ENCODE measurements at places on chromosomes 4 and X.

GRCh38 chr4:87489678-87490077, 39.5 kb downstream of the SPARCL1 start:
- DNase-seq = no peak

GRCh38 chr4:55663145-55663544, 27.0 kb upstream of the NMU start:
- no peak for DNase-seq

- no peak for DNase-seq
Observed at GRCh38 chrX:100376576-100376975, 33.5 kb downstream of the PCDH19 start.

DNA sequence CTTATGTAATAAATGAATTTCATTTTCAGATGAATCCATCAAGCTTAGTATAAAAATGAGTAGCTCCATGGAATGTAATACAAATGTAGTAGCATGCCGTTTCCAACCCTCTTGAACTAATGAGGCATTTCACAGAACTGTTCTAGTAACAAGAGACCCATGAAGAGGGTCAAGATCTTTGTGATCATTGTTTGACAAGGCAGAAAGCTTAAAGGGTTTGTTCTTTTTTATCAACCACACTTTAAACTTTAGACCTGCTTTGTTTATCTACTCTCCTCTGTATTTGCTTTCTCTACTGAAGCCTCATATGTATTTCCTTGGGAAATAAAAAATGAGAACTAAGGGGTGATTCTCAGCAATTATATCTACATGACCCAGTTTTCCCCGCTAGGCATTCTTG, 513.9 kb downstream of the ARAP2 start:
- no peak for DNase-seq

DNA sequence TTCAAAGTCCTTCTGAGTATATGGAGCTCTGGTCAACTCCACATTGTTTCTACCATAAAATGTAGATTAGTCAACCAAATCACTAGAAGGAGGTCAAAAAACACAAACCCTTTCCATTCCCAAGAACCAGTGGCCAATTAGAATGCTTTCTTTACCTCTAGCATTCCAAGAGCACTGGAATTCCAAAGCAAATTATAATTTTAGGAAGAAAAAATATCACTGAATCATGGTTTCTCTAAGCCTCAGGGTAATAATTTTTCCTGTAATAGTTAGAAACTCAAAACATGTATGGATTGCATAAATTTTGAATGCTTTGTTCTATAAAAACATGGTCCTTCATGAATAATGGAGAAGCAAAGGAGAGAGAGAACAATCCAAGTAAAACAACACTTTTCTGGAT, 39.5 kb downstream of the LEF1 start:
- no peak for DNase-seq

DNA sequence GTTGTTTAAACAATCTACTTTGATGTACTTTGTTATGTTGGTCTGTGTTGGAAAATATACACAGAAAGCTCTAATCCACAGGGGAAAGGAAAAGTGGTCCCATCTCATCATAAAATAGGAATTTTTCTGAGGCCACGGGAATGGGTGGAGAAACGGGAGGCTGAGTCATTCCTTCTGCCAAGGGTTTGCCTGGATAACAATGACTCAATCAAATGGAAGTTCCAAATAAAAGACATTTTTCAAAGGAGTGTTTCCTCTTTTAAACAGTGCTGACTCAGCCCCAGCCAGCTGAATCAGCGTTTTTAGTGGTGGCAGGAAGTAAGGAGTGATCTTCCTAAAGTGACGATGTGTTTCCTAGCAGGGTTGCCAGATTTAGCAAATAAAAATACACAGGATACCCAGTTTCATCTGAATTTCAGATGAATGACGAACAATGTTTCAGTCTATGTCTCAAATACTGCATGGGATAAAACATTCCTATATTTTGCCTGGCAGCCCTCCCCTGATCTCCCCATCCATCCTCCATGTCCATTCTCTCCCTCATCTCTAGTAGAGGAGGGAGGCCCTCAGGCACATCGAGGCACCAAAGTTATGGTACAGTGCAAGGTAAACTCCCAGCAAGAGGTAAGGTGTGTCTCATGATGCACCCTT, 345.4 kb upstream of the GATB start:
- DNase-seq = peak; percentile 29

DNA sequence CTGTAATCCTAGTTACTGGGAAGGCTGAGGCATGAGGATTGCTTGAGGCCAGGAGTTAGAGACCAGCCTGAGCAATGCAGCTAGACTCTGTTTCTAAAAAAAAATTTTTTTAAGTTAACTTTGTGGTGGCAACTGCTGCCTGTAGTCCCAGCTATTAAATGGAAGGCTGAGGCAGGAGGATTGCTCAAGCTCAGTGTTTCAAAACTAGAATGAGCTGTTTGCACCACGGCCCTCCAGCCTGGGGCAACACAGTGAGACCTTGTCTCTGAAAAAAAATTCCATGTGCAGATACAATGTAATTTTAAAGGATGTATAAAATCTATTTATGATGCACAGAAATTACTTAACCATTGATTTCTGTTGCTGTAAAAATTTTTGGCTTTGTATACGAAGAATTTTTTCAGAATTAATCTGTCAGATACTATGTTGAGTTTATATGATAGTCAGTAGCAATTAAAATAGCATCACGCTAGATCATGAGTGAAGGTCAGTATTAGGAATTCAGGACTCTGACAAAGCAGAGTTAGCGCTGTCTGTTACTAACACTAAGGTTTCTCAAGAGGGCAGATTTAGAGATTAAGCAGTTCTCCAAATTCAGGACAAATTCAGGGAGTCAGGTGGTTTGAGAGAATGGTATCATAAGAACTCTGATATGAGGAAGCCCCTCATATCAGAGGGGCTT, 8.3 kb upstream of the AGA start:
- no peak for DNase-seq

GRCh38 chr4:152101556-152102435, 341.0 kb upstream of the GATB start:
- DNase-seq = peak; percentile 69

- no peak for DNase-seq
Observed at GRCh38 chr4:70842761-70843435, 3.2 kb upstream of the GRSF1 start.

- no peak for DNase-seq
Observed at GRCh38 chr4:106336618-106337017, 20.3 kb downstream of the AIMP1 start.

DNA sequence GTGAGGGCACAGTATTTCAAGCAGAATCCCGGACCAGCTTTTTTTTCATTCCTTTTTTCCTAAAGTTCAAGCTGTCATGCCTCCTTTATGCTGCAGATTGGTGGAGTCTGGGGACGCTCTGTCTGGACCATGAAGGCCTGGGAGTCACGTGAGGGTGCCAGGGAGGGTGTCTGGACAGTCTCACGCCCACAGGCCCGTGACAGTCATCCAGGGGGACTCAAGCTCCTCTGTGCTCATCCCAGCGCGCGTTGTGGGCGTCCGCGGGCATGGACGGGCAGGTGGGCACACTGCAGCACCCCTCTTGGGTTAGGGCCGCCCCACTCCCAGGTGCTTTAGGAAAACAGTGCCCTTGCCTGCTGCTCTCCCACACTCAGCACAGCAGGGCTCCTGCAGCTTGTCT, 4.8 kb downstream of the CPZ start:
- DNase-seq = no peak

DNA sequence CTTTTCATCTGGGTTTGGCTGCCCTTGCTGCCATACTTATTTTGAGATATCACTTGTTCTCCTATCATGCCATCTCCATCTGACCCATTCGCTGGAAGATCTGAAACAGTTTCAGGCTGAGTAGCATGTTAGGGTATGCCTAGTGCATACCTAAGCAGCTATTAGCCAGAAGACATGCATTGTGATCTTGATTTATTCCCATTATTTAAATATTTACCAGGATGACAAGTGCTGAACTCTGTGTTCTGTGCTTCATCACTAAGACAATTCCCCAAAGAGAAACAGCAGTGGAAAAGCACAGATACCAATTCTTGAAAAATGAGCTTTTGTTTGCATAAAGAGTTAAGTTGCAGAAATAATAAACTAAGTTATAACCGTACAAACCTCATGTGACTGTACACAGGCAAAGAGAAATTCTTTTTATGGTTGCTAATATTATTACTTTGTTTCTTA, 271.0 kb upstream of the ARSJ start:
- DNase-seq = no peak

GRCh38 chr4:111871802-111872201, 273.5 kb upstream of the FAM241A start:
- DNase-seq = no peak

DNA sequence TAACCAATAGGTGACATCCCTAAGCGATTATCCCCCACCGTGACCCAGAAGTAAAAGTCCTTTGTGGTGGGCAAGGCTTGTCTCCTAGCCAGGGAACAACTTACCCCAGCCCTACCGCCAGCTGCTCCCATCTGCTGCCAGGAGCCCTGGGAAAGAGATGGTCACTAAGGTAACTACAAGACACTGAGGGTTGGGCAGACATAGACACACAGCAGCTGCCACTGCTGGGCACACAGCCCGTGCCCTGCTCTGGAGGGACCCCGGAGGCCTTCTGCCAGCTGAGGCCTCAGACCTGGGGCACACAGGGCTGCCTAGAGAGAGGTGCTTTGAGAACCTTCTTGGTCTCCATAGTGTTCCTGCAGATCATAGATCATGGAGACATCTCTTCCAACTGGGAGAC, 53.0 kb upstream of the PROM1 start:
- DNase-seq = no peak

DNA sequence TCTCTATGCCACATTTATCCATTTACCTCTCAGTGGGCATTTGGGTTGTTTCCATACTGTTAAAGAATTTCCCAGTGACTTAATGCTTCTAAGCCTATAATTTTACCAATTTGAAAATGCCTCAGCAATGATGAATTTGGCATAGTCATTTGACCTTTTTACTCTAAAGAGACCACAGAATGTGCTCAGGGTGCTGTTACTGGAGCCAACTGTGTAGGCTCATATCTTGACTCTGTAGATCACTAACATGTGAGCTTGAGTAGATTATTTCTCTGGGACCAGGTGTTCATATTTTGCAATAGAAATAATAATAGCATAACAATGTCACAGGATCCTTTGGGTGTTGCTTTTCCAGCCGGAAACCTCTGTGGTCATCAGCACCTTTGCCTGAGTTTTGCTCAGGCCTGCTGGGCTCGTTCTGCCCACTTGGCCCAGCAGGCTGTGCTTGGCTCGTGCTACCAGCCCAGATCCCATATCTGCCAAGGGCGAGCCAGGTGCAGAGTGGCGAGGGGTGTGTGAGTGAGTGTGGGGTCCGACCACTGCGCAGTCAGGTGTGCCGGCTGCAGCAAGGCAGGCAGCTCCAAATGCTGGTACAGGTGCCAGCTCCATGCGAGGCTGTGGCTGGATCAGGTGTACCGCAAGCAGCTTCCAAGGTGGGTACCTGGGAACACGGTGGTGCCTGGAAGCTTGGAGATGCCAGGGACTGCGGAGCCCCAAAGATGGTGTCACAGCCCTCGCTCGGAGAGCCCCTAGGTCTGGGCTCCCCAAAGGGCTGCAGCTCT, 70.6 kb upstream of the ANK2 start:
- DNase-seq = no peak

DNA sequence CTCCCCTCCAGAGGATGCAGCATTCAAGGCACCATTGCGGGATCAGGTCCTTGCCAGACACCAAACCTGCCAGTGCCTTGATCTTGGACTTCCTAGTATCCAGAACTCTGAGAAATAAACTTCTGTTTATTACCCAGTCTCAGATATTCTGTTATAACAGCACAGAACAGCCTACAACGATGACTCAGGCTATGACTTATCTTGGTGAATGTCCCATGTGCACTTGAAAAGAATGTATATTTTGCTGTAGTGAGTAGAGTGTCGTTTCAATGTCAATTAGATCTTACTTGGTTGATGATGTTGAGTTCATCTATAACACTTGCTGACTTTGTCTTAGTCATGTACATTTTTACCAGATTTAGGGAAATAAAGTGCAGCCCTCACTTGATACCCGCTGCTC, 34.5 kb upstream of the PGRMC1 start:
- no peak for DNase-seq

DNA sequence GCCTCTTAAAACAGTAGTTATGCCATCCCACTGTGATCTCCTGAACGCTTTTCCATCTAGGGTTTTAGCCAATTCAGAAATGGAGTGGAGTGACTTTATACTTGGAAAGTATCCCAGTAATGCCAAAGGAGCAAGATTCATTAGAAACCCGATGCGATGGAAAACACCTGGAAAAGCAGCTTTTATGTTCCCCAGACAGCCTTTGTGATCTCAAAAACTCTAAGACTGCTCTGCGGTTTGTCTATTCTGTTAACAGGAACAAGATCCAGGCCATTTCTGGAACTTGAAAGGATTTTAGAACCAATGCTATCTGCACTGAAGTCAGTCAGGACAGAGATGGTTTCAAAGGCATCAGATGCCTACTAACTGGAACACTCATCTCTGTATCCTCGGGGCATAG, 145.1 kb downstream of the APBB2 start:
- DNase-seq = no peak

DNA sequence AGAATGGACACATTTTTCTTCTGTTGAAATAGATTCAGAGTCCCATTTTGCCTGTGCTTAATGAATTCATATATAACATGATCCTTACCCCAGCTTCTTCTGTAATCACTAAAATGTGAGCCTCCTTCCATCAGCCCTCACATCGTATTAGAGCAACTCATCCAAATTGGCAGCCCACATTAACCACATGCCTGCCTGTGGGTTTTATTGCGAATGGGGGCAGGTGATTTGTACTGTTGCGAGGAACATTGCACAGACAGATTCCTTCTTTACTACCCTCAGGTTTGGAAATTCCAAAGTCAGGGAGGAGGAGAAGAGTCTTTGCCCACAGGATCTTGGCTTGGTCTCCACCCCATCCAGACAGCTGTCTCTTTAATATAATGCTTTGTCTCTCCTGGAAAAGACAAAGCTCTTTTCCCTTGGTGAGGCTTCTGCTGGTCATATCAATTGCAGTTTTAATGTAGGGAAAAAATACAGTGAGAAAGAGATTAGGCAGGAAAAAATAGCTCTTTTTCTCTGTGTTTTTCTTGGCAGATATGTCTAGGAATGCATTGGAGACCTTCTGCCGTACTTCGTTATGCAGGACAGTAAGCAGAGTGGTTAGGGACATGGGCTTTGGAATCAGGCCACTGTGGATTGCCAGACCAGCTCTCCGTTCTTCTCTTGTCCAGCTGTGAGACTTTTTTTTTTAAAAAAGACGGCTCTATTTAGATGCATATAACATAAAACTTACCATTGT, 371.2 kb downstream of the AFF2 start:
- no peak for DNase-seq

GRCh38 chr4:12729384-12729783, 754.8 kb downstream of the RAB28 start:
- no peak for DNase-seq

GRCh38 chr4:39568805-39569204, 41.6 kb upstream of the UGDH start:
- no peak for DNase-seq

- DNase-seq = no peak
Observed at GRCh38 chr4:188691811-188692210, 552.6 kb downstream of the TRIML1 start.

All from T-helper 1 cell (primary cell).